Activated naive CD4-positive, alpha-beta T cell treated with anti-CD3 and anti-CD28 coated beads for 36 hours (primary cell): ENCODE measurements at places on chromosomes 13 and 19. TPM values are rescaled to one million over a fixed set of nuclear protein-coding genes. Genes with fewer than 3 reads are reported as not detected.

GRCh38 chr13:33541456-33541855, 255.9 kb upstream of the STARD13 start:
- no peaks in the 10 kb centered on the region for H3K27me3 ChIP-seq
- H3K4me3 ChIP-seq = peak overlapping the region; percentile 79
- no peaks in the 10 kb centered on the region for H3K36me3 ChIP-seq
- peak overlapping the region; percentile 99 for H3K27ac ChIP-seq

GRCh38 chr13:33730619-33731018, 87.3 kb upstream of the RFC3 start:
- no peak overlapping the region for H3K27ac ChIP-seq
- DNase-seq = no peak
- no peaks in the 10 kb centered on the region for H3K36me3 ChIP-seq
- peaks cover 5% of the 10 kb centered on the region for H3K4me1 ChIP-seq

- DNase-seq = no peak
- no peak overlapping the region for H3K27ac ChIP-seq
- H3K36me3 ChIP-seq = no peaks in the 10 kb centered on the region
- no peak overlapping the region for H3K4me3 ChIP-seq
- H3K27me3 ChIP-seq = peaks cover 22% of the 10 kb centered on the region
Observed at GRCh38 chr19:45340899-45341453, 426 bp downstream of the KLC3 start.

DNA sequence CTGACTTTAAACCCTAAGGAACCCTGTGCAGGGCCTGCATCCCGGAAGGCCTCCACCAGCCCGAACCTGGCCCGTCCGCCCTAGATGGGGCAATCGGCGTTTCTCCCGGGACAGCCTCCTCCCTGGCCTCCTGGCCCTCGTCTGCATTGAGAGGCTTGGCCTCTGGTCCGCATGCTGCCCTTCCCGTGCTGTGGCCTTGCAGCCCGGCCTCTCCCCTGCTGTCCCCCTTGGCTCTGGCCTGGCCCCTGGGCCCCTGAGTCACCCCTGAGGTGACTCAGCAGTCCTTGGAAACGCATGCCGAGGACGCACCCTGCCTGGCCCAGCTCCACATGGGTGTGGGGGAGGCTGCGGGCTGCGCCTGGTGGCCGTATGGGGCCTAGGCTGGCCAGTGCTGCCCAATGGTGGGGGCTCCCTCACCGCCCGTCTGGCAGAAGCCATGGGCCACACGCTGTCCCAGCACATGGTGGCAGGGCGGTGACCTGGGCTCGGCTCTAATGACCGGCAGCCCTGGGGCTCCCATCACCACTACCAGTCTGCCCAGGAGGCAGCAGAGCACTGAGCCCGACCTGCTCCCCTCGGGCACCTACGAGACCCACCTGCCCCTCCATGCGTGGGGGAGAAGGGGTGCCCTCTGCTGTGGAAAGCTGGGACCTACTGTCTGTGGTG, 25.7 kb downstream of the SH3GL1 start:
- no peaks in the 10 kb centered on the region for H3K27me3 ChIP-seq
- H3K27ac ChIP-seq = no peak overlapping the region
- peaks cover 63% of the 10 kb centered on the region for H3K4me1 ChIP-seq
- no peaks in the 10 kb centered on the region for H3K36me3 ChIP-seq
- H3K4me3 ChIP-seq = no peak overlapping the region

GRCh38 chr19:31503211-31503610, 154.0 kb upstream of the TSHZ3 start:
- DNase-seq = no peak
- H3K27ac ChIP-seq = no peak overlapping the region
- no peaks in the 10 kb centered on the region for H3K36me3 ChIP-seq
- no peaks in the 10 kb centered on the region for H3K4me1 ChIP-seq

GRCh38 chr19:53909471-53910169, 542 bp downstream of the CACNG7 start:
- H3K27ac ChIP-seq = no peak overlapping the region
- no peak for DNase-seq
- H3K36me3 ChIP-seq = no peaks in the 10 kb centered on the region

DNA sequence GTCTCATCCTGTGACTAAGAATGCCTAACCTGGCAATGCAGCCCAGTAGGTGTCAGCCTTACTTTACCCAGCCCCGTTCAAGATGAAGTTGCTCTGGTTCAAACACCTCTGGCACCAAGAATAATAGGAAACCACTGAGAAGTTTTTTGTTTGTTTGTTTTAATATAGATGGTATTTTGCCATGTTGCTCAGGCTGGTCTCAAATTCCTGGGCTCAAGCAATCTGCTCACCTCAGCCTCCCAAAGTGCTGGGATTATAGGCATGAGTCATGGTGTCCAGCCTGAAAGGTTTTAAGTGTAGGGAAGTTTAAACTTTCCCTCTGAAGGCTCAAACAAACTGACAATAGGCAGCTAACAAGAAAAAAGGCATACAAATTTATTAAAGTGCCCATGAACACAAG, 51.2 kb upstream of the ABCC4 start:
- DNase-seq = no peak
- H3K27me3 ChIP-seq = peaks cover 4% of the 10 kb centered on the region
- H3K36me3 ChIP-seq = no peaks in the 10 kb centered on the region
- H3K4me1 ChIP-seq = no peaks in the 10 kb centered on the region
- H3K27ac ChIP-seq = no peak overlapping the region

- H3K4me3 ChIP-seq = no peak overlapping the region
- H3K27ac ChIP-seq = no peak overlapping the region
- DNase-seq = no peak
- H3K4me1 ChIP-seq = no peaks in the 10 kb centered on the region
- H3K36me3 ChIP-seq = no peaks in the 10 kb centered on the region
Observed at GRCh38 chr19:51427201-51427600, 9.8 kb upstream of the SIGLEC10 start.

- H3K4me3 ChIP-seq = peak within 1 kb of the TSS; percentile 87
- H3K4me1 ChIP-seq = peaks cover 15% of the 10 kb centered on the region
- peaks cover 41% of the 10 kb centered on the region for H3K36me3 ChIP-seq
- DNase-seq = peak; percentile 92
Observed at GRCh38 chr19:44025217-44025936, at the start of gene ZNF222. ZNF222 (plus strand) TSS chr19:44025379; CDS start chr19:44025437, 58 bp downstream.

- H3K4me3 ChIP-seq = no peak overlapping the region
- no peaks in the 10 kb centered on the region for H3K36me3 ChIP-seq
- H3K27me3 ChIP-seq = peaks cover 2% of the 10 kb centered on the region
- H3K4me1 ChIP-seq = no peaks in the 10 kb centered on the region
- H3K27ac ChIP-seq = no peak overlapping the region
Observed at GRCh38 chr13:76267216-76267615, 619.0 kb downstream of the KCTD12 start.

DNA sequence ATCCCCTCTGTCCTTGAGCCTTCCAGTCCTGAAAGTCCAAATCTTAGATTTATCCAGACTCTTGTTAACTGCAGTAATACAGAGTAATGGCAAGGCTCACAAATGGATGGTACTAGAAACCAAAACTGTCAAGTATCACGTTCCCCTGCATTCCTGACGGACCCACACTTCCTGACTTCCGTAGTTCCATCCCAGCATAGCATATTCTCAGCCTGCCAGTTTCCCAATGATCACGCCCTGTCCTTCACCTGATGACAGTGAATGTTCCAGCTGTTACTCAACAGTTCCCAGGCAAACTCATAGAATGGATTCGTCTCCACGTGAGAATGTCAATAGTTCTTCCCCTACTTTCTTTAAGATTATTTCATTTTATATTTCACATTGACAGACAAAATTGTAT, 33.6 kb downstream of the SLC7A1 start:
- no peaks in the 10 kb centered on the region for H3K36me3 ChIP-seq
- H3K27ac ChIP-seq = no peak overlapping the region
- no peak for DNase-seq
- H3K4me1 ChIP-seq = peaks cover 50% of the 10 kb centered on the region
- H3K4me3 ChIP-seq = no peak overlapping the region

- H3K36me3 ChIP-seq = peaks cover 42% of the 10 kb centered on the region
- peak within 1 kb of the TSS; percentile 93 for H3K4me3 ChIP-seq
- H3K27ac ChIP-seq = peak within 1 kb of the TSS; percentile 99
- H3K4me1 ChIP-seq = peaks cover 73% of the 10 kb centered on the region
- H3K27me3 ChIP-seq = no peaks in the 10 kb centered on the region
Observed at GRCh38 chr13:99307247-99307646, at the start of gene GPR183. GPR183 (minus strand) TSS chr13:99307399; CDS start chr13:99296145, 11,254 bp downstream.

DNA sequence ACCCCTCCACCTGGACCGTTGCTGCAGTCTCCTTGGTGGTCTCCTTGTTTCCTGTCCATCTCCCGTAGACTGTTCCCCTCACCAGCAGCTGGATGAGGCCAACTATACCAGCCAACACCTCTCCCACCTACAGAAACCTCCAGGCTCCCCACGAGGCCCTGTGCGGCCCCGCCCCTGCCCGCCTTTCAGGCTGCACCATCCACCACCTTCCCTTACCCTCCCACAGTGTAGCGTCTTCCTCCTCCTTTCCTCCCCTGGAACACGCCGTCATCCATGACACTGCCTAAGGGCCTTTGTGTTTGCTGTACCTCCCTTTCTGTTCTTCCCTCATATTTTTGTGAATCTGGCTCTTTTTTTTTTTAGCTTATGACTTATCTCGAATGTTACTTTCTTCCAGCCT, 23.8 kb upstream of the WDR88 start:
- no peaks in the 10 kb centered on the region for H3K4me1 ChIP-seq
- peaks cover 21% of the 10 kb centered on the region for H3K36me3 ChIP-seq
- no peaks in the 10 kb centered on the region for H3K27me3 ChIP-seq
- DNase-seq = no peak

GRCh38 chr19:47021536-47022139, 2.0 kb downstream of the NPAS1 start:
- H3K27me3 ChIP-seq = peaks cover 41% of the 10 kb centered on the region
- peaks cover 14% of the 10 kb centered on the region for H3K4me1 ChIP-seq
- no peak overlapping the region for H3K27ac ChIP-seq
- no peaks in the 10 kb centered on the region for H3K36me3 ChIP-seq

GRCh38 chr19:15265850-15266248, 33.6 kb upstream of the EPHX3 start:
- H3K4me3 ChIP-seq = no peak overlapping the region
- H3K27ac ChIP-seq = no peak overlapping the region
- peaks cover 30% of the 10 kb centered on the region for H3K36me3 ChIP-seq
- H3K27me3 ChIP-seq = no peaks in the 10 kb centered on the region

- peaks cover 66% of the 10 kb centered on the region for H3K36me3 ChIP-seq
- peaks cover 46% of the 10 kb centered on the region for H3K4me1 ChIP-seq
- no peaks in the 10 kb centered on the region for H3K27me3 ChIP-seq
- no peak for DNase-seq
Observed at GRCh38 chr19:58304255-58304654, 922 bp upstream of the ERVK3-1 start.

- H3K36me3 ChIP-seq = peaks cover 9% of the 10 kb centered on the region
- H3K27ac ChIP-seq = no peak overlapping the region
- H3K4me1 ChIP-seq = peaks cover 29% of the 10 kb centered on the region
- H3K27me3 ChIP-seq = no peaks in the 10 kb centered on the region
Observed at GRCh38 chr19:36136964-36137686, 2.7 kb upstream of the CAPNS1 start.

- peaks cover 38% of the 10 kb centered on the region for H3K36me3 ChIP-seq
- DNase-seq = peak; percentile 88
- peak overlapping the region; percentile 100 for H3K27ac ChIP-seq
- H3K4me3 ChIP-seq = peak overlapping the region; percentile 100
Observed at GRCh38 chr19:14418856-14419105, 360 bp downstream of the DDX39A start.

DNA sequence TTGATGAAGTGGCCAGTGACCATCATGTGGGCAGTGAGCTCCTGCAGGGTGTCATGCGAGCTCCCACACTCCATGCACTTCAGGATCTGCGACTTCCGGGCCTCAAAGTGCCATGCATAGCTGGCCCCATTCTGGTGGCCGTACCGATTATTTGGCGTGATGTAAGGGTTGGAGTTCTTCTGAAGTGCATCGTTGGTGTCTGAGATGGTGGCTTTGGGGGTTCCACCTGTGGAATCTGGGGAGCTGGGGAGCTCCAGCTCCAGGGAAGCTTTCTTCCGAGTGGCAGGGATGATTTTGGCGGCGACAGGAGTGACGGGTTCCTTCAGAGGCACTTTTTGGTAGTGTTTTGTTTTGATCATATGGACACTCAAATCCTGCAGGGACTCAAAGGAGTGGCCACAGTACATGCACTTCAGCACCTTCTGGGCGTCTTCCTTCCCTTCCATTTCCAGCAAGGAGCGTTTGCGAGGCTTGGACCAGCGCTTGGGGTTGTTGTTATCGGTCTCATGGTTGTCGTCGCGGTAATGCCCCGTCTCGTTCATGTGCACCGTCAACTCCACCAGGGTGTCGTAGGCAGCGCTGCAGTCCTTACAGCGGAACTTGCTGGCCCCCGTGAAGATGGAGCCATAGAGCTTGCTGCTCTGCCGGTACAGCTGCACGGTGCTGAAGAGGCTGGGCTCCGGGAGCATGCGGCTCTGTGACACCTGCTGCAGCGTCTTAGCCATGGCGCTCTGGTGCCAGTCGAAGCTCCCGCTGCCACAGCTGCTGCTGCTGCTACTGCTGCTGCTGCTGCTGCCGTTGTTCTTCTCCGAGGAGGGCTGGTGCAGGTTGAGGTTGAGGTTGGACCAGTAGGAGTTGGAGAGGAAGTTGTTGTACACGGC, 70.4 kb downstream of the TSHZ3 start:
- H3K4me1 ChIP-seq = peaks cover 3% of the 10 kb centered on the region
- DNase-seq = no peak
- no peaks in the 10 kb centered on the region for H3K36me3 ChIP-seq
- H3K27me3 ChIP-seq = peaks cover 2% of the 10 kb centered on the region

GRCh38 chr19:2722541-2723344, 1.6 kb upstream of the DIRAS1 start:
- no peak overlapping the region for H3K27ac ChIP-seq
- H3K36me3 ChIP-seq = no peaks in the 10 kb centered on the region

DNA sequence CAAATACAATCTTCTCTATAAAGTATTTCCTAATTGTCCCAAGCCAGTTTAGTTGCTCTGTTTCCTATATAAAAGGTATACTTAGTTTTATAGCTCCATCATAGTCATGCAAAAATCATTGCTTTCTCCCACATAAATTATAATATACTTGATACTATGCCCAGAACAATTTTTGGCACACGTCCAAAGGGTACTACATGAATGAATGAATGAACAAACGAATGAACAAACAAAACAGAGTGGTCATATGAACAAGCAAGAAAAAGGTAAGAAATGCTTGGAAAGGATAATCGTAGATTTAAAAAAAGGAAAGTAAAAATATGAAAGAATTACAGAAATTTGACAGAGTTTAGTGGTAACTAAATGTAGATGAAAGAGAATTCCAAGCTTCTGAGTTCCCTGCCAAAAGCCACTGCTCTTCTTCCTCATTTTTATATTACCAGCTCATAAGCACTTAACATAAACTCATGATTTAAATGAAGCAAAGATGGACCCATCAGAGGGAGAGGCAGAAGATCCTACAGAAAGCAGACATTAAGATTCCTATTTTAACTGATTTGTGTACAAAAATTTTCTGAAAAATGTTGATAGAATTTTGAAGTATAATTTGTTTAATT, 123.2 kb downstream of the ENOX1 start:
- no peak overlapping the region for H3K4me3 ChIP-seq
- no peak for DNase-seq
- no peak overlapping the region for H3K27ac ChIP-seq
- no peaks in the 10 kb centered on the region for H3K36me3 ChIP-seq
- peaks cover 10% of the 10 kb centered on the region for H3K4me1 ChIP-seq

The KLK12 gene
- not detected for total RNA-seq

The TRIM13 gene
- total RNA-seq = 15.8 TPM

The NBEA gene
- total RNA-seq = 0.26 TPM

The SLC7A10 gene
- not detected for total RNA-seq

The KLC3 gene
- total RNA-seq = not detected

The ZNF431 gene
- 13.2 TPM for total RNA-seq
